H7 (cell line): ENCODE measurements at places on chromosomes 5 and 9. TPM values are rescaled to one million over a fixed set of nuclear protein-coding genes. Genes with fewer than 3 reads are reported as not detected.

DNA sequence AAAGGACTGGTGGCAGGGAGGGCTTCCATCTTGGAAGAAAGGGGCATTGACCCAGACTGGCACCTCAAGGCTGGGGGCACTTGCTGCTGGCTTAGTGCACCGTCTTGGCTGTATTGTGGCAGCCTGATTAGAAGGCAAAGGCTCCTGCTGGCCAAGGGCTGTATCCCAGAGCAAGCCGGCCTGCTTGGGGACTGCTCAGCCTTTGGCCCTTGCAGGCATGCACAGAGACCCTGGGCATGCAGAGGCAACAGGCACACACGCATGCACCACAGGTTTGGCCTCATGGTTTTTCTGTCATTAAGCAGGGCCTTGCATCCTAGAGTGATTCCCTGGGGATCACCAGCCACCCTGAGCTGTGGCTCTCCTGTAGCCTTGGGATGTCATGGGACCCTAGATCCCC lies 29.0 kb downstream of the PITX1 start:
- peak; percentile 13 for DNase-seq

- DNase-seq, result no peak
Measured at GRCh38 chr9:22483528-22484070, 37.0 kb downstream of the DMRTA1 start.

- DNase-seq, result no peak
Measured at GRCh38 chr5:66415208-66415607, 181.0 kb upstream of the MAST4 start.

GRCh38 chr9:114452219-114453165 lies 52.8 kb downstream of the WHRN start:
- DNase-seq, result no peak

Gene TMEM232
- 0.67 and 1.0 TPM in 2 replicates for total RNA-seq

Gene PRLR
- total RNA-seq, result 1.5 and 2.0 TPM in 2 replicates

- DNase-seq, result no peak
Measured at GRCh38 chr5:180901319-180902009, 2.5 kb downstream of the BTNL8 start.

Gene OTP
- total RNA-seq, result not detected in 2 replicates

GRCh38 chr9:87227456-87227855 lies 270.2 kb upstream of the DAPK1 start:
- no peak for DNase-seq

Gene AGXT2
- total RNA-seq, result not detected in 2 replicates

GRCh38 chr5:38426490-38426889 lies 130.0 kb downstream of the LIFR start:
- no peak for DNase-seq

Gene MCC
- 23.0 and 26.8 TPM in 2 replicates for total RNA-seq

DNA sequence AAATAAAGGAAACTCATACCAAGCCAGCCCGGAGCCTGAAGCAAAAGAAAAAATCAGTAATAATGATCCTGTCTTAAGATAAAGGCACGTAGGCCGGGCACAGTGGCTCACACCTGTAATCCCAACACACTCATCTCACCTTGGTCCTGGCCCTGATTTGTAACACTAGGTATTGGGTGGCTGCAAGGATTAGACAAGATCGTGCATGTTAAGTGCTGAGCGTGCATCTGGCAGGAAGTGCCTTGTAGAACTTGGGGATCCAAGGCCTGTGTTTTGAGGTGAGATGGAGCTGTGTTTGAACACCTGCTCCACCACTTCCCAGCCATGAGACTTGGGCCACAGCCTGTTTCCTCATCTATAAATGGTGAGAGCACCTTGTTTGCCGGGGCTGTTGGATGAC lies 41.5 kb downstream of the SPRY4 start:
- no peak for DNase-seq

DNA sequence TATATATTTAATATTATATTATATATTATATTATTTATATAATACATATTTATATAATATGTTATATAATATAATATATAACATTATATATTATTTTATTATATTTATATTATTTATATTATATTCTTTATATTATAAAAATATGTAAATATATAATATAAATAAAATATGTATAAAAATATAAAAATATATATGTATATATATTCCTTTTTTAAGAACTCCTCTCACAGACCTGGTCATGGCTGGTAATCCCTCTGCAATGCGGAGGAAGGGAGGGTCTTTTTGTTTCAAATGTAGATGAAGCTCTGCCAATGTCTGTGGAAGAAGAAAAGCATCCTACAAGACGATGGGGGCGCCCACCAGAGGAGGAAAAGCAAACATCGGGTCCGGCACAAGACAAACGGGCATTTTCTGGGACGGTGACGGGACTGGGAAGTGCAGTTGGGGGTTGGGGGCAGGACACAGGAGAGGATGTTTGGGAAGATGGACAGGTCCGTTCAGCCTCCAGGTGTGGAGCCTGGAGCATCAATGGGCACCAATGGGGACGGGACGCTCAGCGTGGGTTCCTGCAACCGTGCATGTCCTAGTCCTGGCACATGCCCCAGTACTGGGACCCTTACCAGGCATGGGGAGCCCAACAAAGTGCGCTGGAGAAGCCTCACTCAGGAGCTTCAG lies 194.0 kb downstream of the IRX1 start:
- no peak for DNase-seq

DNA sequence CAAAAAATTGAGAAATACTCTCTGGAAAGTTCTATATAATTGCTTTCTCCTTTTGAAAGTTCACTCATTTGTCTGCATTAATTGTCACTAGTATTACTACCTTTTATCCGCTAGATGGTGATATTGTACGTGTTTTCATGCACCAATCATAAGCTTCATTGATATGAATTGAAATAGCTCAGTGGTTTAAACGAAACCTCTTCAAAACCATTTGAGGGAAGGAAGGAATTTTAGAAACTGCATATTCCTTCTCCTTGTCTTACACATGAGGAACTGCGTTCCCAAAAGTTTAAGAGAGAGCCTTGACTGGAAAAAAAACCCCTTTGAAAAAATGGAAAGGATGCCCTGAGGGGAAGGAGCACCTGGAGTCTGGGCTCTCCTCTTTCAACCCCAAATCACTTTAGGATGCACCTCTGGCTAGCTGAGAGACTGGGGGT lies 98.6 kb downstream of the YTHDC2 start:
- DNase-seq, result peak; percentile 43

DNA sequence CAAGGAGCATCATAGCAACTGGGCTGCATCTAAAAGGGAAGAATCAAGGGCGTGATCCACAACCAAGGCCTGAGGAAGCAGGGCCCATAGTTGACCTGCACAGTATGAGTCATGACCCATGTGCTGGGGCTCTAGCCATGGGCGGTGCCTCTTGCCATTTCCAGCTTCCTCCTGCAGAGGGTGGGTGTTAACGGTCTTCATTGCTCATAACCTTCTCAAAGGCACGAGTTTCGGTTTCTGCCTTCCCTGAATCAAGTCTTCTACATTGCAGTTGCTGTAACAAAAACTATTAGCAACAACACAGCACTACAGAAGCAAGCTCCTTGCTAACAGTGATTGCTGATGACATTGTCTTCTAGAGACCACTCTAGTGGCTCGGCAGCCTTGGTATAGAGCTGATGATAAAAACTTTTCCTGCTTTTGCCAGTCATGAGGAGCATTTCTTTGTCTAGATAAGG lies 66.9 kb downstream of the CTSL start:
- no peak for DNase-seq

Gene GLDC
- 66.8 and 76.7 TPM in 2 replicates for total RNA-seq

DNA sequence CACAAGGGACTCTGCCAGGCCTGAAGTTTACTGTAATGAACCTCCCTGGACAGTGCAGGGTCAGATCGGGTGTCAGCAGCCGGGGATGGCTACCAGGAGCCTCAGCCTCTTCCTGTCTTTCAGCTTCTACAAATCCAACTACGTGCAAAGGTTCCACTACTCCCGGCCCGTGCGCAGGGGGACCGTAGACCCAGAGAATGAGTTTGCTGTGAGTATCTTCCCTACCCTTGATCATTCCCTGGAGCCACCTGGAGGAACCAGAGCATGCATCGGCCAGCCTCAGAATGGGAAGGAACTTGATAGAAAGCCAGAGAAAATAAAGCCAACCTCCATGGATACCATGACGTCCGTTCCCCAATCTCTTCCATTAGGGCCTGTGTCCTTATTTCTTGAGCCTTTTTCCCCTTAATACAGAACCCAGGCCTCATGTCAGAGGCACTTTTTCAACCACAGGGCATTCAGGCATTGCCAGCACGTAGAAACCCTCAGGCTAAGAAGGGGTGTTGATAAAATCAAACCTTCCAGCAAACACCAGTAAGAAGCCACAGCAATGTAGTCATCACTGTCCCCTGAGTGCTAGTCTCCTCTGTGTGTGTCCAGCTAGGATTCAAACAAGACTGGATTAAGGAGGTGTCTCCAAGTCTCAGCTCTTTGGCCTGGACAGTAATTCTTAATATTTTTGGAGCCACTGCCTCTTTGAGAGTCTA lies 49.0 kb upstream of the FOXI1 start:
- DNase-seq, result no peak

DNA sequence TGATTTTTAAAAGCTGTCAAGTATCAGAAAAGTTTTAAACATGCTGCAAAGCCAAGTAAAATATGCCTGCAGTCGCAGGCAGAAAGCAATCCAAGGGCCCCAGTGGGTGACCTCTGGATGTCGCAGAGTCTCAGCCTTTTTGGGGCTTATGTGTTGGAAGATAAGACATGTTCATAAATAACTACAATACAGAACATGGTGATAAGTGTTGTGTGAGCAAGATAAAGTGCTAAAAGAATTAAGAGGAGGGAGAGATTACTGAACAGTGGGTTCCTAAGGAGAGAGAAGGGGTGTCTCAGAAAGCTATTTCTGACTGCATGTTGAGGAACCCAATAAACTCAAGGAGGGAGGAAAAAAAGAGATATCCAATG lies 78.9 kb upstream of the ADRB2 start:
- DNase-seq, result no peak

DNA sequence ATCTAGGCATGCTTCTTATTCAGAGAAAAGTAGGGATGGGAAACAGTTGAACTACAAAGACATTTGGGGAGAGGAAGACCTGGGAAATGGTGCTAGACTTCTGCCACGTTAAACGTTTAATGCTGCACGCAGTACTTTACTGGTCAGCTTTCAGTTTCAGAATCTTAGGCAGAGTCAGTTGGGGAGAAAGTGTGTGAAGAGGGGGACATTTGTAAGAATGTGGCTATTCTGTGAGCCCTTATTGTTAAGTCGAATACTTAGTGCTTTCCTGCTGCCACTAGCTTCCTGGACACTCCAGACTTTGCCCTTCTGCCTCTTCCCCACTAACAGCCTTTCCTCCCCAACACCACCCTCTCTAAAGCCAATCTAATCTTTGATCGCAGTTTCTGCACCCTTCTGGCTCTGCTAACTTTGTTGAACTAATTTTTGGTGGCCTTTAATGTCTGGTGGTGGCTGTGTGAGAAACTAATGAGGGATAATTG lies 6.1 kb downstream of the CYSTM1 start:
- no peak for DNase-seq
